ENCODE measurements at places on chromosomes 7 and 10.

DNA sequence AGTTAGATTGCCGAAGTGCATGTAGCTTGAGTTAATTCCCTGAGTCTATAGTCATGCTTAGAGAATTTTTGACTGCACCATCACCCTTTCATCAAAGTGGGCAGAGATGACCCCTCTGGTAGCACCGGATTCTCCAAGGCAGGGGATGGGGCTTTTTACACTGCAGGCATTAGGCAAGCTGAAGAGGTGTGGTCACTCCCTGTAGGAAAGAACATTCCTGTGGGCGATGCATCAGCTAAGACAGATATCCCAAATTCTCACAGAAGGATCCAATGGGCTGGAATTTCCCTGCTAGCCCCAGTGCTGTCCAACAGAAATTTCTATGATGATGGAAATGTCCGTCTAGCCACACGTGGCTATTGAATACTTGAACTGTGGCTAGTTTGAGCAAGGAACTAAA is 118.2 kb downstream of the ADAM12 start:
- no peak for DNase-seq

DNA sequence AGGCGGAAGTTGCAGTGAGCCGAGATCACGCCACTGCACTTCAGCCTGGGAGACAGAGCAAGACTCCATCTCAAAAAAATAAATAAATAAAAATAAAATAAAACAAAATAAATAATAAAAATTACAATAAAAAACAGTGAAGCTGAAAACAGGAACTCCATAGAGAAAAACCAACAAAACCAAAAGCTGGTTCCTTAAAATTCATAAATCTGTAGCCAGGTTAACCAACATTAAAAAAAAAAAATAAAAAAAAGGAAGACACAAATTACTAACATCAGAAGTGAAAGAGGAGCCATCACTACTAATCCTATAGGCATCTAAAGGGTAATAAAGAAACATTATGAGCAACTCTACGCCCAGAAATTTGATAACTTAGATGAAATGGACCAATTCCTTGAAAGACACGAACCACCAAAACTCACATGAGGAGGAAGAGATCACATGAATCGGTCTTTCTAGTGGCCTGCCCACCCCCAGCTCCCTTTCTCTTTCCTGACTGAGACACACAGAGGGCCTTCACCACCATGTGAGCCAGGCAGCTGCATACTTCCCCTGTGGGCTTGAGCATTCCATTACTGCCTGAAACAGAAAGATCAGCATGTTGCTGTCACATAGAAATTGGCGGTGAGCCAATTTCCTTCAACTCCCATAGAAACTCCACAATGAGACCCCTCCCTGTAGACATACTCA is 208.7 kb downstream of the MAD1L1 start:
- DNase-seq: no peak

DNA sequence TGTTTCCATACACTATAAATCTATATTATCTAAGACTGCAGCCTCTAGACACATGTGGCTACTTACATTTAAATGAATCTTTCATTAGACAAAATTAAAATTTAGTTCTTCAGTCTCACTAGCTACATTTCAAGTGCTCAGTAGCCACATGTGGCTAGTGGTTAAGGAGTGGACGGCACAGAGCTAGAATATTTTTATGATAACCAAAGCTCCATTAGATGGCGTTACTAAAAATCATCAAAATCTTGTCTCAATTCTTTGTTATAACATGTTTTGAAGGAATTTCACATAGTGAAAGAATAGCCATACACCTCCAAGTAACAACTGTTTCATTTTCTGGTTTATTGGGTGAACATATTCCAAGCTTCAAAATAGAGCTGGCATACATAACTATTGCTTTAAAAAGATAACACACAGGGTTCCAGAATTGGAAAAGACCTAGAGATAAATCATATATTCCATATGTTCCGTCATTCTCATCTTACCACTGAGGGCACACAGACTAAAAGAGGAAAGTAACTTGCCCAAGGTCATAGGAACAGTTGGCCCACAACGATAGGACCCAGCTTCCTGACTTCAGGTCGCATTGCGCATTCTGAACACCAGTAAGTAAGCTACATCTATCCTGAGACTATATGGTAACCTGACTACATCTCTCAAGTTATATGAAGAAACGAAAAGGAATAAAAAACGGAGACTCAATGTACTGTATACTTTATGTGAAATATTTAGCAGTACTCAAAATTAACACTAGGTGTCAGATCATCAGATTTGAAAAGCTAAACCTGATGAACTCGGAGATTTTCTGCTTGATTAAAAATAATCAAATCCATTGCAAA is 66.6 kb downstream of the CAV1 start:
- no peak for DNase-seq

DNA sequence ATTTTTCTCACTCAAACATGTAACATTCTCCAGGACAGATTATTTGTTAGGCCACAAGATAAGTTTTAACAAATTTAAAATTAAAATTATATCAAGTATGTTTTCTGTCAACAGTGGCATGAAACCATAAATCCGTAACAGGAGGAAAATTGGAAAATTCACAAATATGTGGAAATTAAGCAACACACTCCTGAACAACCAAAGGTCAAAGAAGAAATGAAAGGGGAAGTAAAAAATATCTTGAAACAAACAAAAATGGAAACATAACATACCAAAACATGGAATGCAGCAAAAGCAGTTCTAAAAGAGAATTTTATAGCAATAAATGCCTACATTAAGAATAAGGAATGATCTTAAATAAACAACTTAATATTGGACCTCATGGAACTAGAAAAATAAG is 147.3 kb downstream of the ZEB1 start:
- DNase-seq: no peak

- peak; percentile 0 for DNase-seq
These were observed 9.1 kb downstream of the OR2A7 start for GRCh38 chr7:144255471-144255897.

DNA sequence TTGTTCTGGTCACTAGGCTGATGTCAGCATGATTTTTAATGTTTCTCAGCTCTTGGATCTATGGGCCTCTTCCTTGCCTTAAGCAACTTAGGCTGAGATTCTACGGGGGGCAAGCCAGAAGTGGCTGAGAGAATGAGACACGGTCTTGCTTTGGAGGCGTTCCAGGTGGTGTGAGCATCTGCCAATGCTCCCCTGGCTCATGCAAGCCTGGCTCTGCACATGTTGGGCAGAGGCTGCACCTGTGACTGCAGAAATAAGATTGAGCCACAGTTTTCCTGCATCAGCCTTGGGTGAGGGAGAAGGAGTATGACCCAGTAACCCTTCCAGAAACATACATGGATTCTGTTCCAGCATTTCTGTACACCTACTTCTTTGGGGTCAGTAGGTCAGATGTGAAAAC is 41.9 kb downstream of the C10orf120 start:
- no peak for DNase-seq

GRCh38 chr10:50501924-50502452 is 121.8 kb downstream of the SGMS1 start:
- DNase-seq: no peak

DNA sequence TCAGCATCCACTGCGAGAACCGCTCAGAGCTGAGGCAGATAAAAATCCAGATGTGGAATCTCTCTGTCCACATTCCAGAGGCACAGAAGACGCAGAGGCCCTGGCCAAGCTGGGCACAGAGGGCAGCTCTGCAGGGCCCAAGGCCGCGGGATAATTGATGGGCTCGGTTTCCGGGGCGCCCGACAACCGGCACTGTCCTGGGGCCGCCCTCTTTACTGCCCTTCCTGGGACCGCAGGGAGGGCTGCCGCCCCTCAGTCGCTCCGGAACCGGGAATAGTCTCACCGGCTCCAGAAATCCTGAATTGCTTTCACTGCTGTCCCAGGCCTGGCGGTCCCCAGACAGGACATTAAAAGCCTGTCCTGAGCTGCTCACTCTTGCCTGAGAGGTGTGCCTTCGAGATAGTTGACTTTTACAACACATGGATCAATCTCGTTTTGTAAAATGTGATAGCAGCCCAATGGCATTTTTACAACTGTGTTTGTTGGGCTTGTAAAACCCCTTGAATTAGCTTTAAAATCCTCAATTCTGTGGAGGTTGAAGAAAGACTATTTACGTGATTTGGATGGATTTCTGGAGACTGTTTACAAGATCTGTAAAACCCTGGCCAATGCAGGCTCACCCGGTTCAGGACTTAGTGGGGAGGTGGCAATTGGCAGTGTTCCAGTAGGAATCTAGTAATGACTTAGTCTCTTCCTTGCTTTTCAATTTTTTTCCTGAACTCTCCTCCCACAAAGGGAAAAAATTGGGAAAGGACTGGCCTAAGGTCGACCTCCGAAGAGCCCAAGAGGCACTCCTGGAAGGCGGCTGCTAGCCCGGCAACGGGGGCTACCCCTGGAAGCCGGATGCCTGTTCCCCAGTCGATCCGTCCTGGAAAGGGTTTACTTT is 1.4 kb upstream of the HOXA6 start:
- no peak for DNase-seq

- no peak for DNase-seq
These were observed 257.1 kb downstream of the SFMBT2 start for GRCh38 chr10:7153750-7154149.

DNA sequence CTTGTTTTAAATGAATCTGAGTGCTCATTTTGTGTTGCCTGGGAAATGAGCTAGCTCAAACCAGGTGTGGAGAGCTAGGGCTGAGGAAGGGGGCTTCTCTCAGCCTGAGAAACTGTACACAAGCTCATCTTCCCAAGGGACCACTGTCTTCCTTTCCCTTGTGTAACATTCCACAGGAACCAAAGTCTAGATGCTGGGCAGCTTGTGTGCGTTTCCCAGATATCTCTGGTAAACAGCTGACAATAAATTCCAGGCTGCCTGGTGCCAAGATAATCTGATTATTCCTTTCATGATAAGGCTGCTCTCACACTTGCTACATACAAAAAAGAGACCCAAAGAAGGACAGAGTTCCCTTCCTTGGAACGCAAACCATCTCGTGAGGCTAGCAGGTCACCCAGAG is 33.1 kb upstream of the MKLN1 start:
- no peak for DNase-seq

GRCh38 chr7:80505900-80506500 is 5.9 kb downstream of the GNAT3 start:
- no peak for DNase-seq

DNA sequence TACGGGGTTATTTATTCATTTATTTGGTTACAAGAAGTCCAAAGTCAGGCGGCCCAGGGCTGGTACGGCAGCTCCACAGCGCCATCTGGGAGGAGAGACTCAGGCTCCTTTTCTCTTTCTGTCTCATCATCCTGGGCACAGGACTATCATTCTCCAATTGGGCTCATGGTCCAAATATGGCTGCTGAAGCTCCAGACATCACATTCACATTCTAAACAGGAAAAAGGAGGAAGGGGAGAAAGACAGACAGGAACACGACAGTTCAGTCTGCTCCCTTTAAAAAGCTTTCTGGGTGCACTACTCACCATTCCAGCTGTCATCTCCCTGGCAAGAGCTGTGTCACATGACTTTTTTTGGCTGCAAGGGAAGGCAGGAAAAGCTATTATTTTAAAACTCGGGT is 74.4 kb upstream of the PDZD8 start:
- no peak for DNase-seq

DNA sequence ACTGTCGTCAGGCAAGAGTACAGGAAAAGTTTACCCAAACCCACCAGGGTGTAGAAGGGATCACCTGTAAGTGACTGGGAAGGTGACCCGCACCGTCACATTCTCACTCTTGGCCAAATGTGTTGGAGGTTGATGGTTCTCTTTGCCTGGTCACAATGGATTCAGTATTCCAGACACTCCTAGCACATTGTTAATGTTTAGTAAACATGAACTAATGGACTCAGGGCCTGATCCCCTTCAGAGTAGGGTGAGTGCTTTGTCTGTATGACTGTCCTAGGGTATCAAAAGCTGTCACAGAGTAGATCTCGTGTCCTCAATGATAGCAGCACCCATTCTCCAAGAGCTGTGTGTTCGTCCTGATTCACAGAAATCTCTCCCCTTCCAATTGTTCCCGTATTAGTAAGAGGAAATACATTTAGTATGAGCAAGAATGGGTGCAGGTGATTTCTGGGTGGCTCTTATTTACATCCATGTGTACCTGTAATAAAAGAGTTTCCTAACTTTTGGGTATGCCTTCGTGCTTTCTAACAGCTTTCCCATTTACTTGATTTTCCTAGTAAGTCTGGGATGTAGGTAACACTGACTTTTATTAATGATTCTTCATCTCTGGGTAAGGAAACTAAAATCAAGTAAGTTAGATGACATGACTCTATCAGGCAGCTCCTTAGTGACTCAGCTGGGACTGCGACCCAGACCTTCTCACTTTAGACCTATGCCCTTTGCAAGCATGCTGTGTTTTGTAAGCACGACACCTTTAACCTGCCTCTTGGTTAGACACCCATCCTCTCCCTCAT is 4.7 kb downstream of the EEPD1 start:
- DNase-seq: no peak

DNA sequence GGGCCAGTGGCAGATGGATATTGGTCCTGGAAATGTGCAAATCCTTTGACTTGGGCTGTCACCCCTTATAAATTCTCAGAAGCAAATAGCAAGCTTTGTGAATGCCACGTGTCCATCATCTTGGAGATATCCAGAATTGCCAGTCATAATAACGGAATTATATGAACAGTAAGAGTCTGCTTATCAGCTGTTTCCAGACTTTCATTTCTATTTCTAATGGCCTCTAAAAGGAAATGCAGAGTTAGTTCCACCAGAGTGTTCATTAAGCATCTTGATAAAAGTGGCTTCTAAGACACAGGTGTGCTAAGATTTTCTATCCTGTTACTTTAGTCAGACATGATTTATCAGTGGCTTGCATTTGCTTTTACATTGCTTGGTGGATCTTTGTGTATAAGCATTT is 87.4 kb downstream of the RAMP3 start:
- DNase-seq: no peak

- no peak for DNase-seq
These were observed 47.6 kb upstream of the ANKRD1 start for GRCh38 chr10:90968328-90969081.

DNA sequence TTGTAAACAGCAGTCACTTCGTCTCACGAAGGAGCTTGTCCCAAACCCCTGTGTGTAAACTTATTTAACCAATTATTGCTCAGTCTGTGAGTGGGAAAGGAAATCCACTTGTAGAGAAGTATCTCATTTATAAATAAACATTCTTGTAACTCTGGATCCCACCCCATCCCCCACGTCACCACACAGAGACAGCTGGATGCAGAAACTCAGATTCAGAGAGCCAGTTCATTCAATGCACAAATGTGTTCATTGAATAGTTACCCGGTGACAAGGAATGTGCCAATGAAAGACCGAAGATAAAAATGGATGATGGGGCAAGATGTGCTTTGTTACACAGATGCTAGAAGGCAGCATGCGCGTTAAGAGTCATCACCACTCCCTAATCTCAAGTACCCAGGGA is 8.3 kb upstream of the OCM start:
- no peak for DNase-seq

Data from CD4-positive, alpha-beta T cell treated with Interleukin-6 at 100 ng/mL for 8 hours (primary cell).